ENCODE measurements at places on chromosomes 11 and 22.

- no peak for DNase-seq
Measured at GRCh38 chr22:37037669-37038068, 13.9 kb upstream of the KCTD17 start.

DNA sequence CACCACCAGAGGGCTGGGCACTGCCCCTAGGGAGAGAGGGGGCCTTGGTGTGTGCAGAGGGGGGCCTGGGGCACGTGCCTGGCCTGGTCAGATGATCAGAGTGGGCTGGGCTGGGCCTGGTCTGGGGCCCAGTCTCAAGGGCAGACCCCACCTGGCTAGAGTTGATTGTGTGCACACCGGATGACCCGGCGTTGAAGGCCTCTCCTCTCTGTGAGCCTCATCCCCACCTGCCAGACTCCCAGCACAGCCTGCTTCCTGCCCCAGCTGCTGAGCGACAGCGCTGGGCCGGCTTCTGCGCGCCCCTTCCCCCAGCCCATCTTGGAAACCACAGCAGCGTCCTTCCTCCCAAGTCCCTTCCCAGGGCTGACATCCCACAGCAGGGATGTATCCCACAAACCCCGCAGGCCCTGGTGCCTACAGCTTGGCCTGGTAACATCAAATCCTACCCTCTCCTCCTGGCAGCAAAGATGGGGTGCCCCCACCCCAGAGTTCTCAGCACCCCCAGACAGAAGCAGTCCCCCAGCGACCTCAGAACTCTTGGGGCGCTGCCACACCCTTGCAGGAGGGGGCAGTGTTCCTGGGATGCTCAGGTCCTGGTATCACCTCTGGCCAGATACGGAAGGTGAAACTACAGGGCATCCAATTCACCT, 11.0 kb upstream of the TSSC4 start:
- no peak for DNase-seq

GRCh38 chr11:11215944-11216343, 137.1 kb downstream of the CSNK2A3 start:
- no peak for DNase-seq

DNA sequence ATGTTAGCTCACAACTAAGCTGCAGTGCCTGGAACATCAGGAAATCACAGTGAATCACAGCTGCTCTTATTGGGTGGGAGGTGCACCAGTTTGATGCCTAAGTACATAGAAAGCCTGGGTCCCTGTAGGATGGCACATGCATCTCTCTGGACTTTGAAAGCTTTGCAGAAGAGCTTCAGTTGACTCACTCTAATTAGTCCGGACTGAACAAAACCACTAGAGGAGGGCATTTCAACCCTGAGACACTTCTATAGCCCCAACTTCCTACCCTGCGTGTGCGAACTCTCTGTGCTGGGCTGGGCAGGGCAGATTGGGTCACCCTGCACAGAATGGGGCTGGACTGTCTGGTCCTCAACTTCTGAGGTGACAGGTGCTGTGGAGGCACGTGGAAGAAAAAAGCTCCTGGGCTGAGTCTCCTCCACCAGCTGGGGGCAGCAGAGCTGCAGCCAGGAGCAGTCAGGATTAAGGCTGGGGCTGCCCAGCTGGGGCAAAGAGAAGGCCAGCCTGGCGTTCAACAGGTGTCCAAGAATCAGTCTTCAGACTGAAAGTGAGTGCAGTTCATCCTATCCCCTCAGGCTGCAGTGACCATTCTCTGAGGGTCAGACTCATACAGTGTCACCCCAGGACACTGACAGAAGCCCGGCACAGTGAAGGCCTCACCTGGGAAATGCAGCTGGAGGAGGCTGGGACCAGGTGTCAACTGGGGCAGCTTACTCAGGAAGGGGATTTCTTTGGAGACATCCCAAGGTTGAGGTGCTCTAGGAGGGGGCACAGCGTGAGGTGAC, 22.1 kb downstream of the GGTLC2 start:
- DNase-seq = no peak

GRCh38 chr22:19763458-19764298, 3.1 kb downstream of the TBX1 start:
- DNase-seq = no peak

- no peak for DNase-seq
Measured at GRCh38 chr11:100354736-100355135, 332.4 kb upstream of the ARHGAP42 start.

- DNase-seq = no peak
Measured at GRCh38 chr11:69950621-69951020, 127.5 kb upstream of the ANO1 start.

- no peak for DNase-seq
Measured at GRCh38 chr11:96978751-96979150, 588.9 kb downstream of the JRKL start.

DNA sequence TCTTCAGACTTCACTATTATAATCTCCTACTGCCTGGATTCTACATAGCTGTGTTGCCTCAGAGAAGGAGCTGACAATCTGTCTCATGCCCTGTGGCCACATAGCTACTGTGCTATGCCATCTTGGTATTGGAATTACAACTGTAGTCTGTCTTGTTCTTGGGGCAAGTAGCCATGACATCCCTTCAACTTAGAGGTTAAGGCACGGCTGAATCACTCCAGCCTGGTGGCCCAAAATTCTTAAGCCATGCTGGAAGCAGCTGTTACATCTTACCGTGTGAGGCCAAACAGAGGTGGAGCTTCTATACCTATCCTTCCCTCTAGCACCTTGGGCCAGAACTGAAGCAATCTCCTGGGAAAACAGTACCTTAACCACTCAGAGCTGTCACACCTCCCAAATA, 14.8 kb downstream of the CARD18 start:
- no peak for DNase-seq

DNA sequence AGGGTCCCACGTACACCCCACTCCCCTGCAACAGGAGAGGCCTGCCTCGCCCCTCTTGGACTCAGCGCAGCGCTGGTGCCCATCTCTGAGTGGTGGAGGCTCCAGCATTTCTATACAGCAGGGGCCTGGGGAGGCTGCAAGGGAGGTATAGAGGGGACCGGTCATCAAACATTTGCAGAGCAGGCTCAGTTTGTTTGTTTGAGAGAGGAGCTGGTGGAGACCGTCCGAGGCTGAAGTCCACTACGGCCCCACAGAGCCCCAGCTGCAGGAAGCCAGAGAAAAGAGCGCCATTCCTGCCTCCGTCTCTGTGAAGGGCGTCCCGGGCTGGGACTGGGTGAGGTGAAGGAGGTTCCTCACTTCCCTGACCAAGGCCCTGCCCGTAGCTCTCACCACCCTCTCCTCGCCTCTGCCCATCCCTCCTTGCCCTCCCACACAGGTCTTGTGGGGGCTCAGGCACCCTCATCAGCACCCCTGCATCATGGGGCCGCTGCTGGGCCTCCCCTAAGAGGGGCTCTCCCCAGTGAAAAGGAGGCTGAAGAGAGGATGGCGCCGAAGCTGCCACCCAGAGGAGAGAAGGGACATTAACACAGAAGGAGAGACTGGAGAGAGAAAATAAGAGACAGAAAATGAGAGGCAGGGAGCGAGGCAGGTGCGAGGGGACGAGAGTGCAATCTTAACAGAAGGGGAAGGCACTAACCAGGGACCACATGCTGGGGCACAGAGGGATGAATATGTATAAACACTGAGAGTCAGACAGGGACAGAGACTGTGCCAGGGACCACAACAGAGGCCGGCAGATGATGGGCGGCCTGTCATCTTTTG, 24.5 kb downstream of the RPUSD4 start:
- DNase-seq = no peak

- no peak for DNase-seq
Measured at GRCh38 chr22:48899523-48900326, 927.9 kb downstream of the BRD1 start.

- no peak for DNase-seq
Measured at GRCh38 chr11:72475381-72475780, 41.0 kb upstream of the CLPB start.

DNA sequence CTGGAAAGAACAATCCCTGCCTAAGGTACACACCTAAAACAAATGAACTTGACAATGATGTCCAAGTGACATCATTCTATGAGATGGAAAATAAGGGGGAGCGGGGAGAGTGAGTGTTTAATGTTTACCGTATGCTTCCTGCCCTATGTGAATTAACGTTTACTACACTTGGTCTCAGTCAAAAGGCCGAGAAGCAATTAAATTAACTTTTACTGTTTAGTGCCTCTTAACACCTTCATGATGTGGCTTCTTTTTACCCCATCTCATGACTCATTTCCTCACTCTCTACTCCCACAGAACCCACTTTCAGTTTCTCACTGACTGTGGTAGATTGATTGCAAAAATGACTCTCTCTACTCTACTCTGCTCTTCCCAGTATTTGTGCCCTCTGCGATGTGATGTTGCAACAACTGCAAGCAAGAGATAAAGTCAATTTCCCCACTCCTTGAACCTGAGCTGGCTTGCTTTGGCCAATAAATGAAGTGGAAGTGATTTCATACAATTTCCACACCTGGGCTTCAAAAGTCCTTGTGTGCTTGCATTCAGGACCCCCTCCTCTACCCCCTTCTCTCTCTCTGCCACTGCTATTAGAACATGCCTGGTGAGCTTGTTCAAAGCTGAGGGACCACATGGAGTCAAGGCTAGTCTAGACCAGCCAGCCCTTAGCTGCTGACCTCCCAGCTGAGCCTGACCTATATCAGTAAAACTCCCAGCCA, 11.6 kb upstream of the ALKBH3 start:
- DNase-seq = no peak

DNA sequence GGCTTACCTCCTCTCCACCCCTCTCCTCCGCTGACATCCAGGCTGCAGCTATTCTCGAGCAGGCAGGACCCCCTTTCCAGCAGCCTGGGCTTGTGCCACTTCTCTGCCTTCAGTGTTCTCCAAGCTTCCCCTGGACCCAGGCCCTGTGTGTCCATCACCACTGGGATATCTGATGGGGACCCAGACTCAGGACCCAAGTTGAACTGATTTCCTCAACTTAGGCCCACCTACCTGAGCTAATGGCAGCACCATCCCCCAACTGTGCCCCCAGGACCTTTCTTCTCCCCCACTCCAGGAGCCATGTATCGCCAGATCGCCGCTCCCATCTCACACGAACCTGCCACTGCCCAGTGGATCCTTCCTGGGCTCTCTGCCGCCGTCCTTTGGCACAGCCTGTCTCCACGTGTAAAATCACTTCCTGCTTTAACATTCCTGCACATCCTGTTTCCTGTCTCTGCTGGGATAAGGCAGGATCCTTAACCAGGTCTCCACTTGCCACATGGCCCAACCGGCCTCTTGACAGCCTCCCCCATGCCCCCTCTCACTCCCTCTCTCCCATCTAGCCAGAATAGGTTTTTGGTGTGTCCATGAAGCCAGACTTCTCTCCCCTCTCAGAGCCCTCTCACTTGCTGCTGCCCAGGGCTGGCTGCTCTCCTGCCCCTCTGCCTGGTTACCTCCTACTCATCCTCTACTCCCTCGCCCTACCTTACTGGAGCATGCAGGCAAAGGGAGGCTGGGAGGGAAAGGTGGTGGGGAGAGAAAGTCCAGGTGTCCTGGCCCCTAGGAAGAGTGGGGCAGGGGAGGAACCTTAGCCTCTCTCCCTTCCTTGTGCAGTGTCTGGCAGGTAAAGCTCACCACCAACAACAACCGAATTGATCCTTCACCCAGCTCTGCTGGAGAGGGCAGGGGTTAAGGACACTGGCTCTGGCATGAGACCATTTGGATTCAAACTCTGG, 9.4 kb downstream of the SPATA19 start:
- no peak for DNase-seq

DNA sequence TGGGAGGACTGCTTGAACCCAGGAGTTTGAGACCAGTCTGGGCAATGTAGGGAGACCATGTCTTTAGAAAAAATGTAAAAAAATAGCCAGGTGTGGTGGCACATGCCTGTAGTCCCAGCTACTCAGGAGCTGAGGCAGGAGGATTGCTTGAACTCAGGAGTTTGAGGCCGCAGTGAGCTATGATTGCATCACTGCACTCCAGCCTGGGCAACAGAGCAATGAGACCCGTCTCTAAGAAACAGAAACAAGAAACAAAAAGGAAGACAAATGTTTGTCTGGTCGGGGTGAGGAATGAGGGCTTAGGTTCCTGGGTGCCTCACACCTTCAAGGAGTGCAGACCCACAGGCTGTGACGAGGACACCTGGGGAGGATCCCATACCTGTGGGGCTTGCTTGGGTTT, 191.9 kb downstream of the CEP164 start:
- no peak for DNase-seq

- no peak for DNase-seq
Measured at GRCh38 chr11:3204141-3205015, 14.2 kb downstream of the MRGPRG start.

DNA sequence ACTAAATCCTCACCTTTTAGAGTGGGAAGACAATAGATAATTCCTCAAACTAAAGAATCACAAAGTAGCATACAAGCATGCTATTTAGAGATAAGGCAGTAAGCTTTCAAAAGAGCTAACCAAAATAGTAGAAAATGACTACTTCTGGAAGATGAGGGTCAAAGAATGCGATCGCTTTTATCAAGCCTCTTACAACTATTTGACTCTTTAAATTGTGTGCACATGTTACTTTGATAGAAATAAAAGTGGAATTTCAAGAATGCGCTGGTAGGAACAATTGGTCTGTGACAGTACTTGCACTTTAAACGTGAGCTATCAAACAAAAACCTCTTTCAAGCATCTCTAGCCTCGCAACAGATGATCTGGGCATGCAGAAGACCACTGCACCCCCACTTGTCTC, 97.3 kb downstream of the COMMD9 start:
- no peak for DNase-seq

DNA sequence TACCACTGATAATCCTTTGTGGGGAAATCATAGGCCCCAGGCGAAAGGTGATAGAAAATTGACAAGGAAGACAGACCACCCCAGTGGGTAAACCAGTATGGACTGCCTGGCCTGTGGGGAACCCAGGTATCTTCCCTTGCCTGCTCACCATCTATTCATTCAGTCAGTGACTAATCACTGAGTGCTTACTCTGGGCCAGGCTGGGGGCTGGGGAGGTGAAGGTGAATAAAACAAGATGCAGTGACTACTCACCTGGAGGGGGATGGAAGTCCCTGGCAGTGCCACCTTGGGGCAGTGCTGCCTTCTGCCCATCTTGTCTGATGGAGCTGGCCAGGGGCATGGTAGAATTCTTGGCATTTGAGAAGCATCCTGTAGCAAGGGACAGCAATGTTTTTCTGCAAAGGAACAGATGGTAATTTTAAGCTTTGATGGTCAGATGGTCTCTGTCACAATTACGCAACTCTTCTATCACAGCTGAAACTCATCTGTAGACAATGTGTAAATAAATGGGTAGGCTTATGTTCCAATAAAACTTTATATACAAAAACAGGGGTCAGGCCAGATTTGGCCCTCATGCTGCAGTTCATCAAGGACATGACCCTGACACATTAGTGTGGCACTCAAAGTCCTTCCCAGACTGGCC, 4.6 kb downstream of the ISX start:
- DNase-seq = no peak

- no peak for DNase-seq
Measured at GRCh38 chr22:17315310-17315709, 54.0 kb upstream of the CECR2 start.

GRCh38 chr22:37202001-37202555, 10.2 kb downstream of the SSTR3 start:
- no peak for DNase-seq

GRCh38 chr11:68527585-68527984, 67.0 kb downstream of the PPP6R3 start:
- DNase-seq = no peak

Data from left renal cortex interstitium (tissue), 4 donors.